ENCODE measurements at places on chromosomes 7 and 10.

DNA sequence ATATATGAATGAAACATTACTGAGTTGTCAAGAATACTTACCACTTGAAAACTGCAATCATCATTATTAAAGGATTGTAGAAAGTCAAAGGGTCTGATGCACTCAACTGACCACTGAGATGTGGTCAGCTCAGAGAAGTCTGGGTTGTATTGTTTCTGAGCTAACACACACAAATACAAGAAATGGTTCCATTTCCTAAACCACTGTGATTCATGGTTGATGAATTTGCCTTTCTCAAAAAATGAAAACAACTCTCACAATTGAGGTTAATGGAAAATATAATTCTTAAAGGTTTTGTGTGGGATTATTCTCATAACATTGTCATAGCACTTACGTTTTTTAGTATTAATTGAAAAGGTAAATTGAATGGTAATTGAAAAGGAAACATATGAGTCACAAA, 45.6 kb upstream of the TAS2R16 start:
- DNase-seq, result no peak

DNA sequence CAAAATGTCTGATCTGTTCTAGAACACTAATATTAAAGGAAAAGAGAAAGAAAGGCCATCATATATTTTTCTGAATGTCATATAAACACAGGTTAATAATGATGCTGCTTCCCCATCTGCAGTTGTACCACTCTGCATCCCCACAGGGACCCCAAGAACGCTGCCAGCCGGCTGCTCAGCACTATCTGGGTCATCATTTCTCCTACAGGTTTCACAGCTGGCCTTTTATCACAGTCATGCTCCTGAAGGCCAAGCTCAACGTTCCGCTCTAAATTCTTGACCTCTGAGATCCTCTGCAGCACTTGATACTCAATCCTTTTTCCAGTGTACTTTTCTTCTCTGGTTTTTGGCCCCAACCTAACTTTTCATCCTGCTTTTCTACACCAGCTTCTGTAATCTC, 4.8 kb downstream of the IDI1 start:
- DNase-seq, result no peak

DNA sequence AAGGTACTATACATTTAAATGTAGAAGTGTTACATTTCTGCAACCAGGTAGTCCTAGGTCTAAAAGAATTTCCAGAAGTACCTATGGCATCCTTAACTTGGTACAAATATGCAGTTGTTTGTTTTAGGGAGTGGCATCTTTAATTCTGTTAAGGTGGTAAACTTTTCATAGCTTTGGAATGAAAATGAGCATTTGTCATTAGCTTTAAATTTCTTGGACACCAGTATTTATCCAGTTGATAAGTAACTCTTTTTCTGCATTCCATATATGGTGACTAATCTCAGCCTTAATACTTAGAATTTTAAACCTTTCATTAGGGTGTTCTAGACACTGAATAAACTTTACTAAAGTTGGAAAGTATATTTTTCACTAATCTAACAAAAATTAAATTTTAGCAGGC, 10.8 kb downstream of the SLF2 start:
- no peak for DNase-seq

DNA sequence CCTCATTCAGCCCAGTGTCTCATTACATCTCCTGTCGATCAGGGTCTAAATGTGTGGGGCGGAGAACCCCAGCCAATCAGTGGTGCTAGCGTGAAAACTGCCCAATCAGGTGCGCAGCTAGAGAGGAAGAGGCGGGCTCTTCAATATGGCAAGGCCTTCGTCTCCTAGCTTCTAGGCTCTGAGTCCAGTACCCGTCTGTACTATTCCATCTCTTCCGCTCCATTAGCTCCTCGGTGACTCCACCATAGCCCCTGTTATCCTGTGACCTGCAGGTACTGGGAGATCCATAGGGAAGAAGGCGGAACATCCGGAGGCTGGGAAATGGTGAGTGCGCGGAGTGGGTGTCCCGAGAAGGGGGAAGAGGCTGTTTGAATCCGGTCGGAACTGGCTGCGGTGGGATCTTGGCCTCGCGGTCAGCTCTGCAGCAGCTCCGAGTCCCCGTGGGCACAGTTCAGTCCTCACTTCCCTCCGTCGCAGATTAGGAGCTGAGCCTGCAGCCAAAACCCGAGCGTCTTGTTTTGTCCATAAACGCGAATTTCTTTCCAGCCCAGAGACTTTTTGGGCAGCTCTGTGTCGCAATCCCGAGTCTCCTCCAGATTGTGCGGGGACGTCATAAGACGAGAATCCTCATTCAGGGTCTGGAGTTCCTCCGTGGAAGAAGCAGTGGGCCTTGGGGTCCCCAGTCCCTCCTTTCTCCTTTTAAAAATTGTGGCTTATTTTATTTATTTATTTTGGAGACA, at the start of gene ZNF727:
Gene ZNF727 (plus strand): TSS at position 134 of the 740 bp plus-strand sequence. CDS start 188 bp downstream, at position 322.
- DNase-seq, result peak; percentile 87

GRCh38 chr7:149009527-149009926, 18.8 kb downstream of the PDIA4 start:
- DNase-seq, result no peak

- DNase-seq, result no peak
These were observed 65.6 kb downstream of the POM121L12 start for GRCh38 chr7:53101026-53101425.

- DNase-seq, result no peak
These were observed 214.5 kb downstream of the SNX13 start for GRCh38 chr7:17725821-17726220.

- no peak for DNase-seq
These were observed 138.5 kb upstream of the COBL start for GRCh38 chr7:51455086-51455485.

GRCh38 chr10:84214612-84215235, 10.6 kb downstream of the LRIT2 start:
- DNase-seq, result no peak
